PC-3 (cell line): ENCODE measurements at places on chromosomes 1 and 21. TPM values are rescaled to one million over a fixed set of nuclear protein-coding genes. Genes with fewer than 3 reads are reported as not detected.

- peak; percentile 38 for DNase-seq
Measured at GRCh38 chr1:235648954-235649367, 623 bp downstream of the GNG4 start.

- peak; percentile 19 for DNase-seq
Measured at GRCh38 chr1:102628109-102628613, 480.2 kb downstream of the COL11A1 start.

DNA sequence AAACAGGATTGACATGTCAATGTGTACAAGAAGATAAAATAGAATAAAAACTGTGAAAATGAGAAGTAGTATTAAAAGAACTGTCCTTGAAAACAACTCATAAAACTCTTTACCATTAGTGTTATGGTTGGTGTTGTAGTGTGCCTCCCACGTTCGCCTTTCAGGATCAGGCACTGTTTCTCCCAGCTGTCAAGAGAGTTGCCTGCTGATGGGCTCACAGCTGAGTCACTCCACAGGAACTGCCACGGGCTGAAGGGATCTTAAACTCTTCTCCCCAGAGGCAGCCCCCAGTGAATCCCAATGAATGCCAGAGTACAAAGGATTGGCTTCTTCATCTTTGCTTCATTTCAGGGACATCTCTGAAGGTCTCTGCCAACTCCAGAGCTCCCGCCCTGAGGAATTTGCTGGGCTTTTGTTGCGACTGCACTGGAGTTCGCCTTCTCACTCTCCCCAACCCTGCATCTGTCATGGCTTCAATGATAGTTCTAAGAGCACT is 119.6 kb downstream of the ADGRL2 start:
- no peak for DNase-seq

DNA sequence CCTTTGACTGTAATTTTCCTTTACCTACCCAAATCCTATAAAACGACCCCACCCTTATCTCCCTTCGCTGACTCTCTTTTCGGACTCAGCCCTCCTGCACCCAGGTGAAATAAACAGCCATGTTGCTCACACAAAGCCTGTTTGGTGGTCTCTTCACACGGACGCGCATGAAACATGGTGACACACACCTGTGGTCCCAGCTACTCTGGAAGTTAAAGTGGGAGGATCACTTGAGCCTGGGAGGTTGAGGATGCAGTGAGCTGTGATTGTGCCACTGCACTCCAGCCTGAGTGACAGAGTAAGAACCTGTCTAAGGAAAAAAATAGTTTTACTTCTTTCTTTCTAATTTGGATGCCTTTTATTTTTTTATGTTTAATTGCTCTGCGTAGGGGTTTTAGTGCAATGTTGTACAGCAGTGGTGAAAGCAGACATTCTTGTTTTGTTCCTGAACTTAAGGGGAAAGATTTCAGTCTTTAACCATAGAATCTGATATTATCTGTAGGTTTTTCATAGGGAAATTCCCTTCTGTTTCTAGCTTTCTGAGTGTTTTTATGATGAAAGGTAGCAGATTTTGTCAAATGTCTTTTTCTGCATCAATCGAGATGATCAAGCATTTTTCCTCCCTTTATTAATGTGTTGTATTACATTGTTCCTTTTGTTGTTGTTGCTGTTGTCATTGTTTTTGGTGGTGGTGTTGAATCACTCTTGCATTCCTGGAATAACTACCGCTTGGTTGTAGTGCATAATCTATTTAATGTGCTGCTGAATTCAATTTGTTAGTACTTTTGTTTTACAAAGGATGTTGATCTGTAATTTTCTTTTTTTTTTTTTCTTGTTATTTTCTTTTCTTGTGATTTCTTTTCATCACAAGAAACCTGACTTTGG is 497.4 kb downstream of the DISC1 start:
- DNase-seq = peak; percentile 12

GRCh38 chr1:30310966-30311742 is 412.2 kb downstream of the MATN1 start:
- DNase-seq = no peak

GRCh38 chr1:11237356-11237755 is 25.0 kb downstream of the MTOR start:
- no peak for DNase-seq

DNA sequence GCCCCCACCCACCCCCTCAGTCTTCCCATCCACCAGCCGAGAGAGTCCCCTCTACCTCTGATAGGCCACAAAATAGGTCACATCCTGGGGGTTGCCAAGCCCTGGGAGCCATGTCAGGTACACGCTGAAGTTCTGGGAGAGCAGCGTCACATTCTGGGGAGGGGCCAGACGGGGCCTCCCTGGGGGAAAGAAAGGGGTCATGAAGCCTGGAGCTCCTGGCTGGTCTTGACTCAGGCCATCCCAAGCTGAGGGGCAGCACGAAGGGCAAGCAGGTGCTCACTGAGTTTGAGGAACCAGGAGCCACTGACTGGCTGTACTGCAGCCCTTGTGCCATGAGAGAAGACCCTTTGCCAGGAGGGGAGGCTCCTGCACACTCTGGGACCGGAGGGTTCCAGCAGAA is 6.4 kb downstream of the IFNLR1 start:
- DNase-seq = no peak

DNA sequence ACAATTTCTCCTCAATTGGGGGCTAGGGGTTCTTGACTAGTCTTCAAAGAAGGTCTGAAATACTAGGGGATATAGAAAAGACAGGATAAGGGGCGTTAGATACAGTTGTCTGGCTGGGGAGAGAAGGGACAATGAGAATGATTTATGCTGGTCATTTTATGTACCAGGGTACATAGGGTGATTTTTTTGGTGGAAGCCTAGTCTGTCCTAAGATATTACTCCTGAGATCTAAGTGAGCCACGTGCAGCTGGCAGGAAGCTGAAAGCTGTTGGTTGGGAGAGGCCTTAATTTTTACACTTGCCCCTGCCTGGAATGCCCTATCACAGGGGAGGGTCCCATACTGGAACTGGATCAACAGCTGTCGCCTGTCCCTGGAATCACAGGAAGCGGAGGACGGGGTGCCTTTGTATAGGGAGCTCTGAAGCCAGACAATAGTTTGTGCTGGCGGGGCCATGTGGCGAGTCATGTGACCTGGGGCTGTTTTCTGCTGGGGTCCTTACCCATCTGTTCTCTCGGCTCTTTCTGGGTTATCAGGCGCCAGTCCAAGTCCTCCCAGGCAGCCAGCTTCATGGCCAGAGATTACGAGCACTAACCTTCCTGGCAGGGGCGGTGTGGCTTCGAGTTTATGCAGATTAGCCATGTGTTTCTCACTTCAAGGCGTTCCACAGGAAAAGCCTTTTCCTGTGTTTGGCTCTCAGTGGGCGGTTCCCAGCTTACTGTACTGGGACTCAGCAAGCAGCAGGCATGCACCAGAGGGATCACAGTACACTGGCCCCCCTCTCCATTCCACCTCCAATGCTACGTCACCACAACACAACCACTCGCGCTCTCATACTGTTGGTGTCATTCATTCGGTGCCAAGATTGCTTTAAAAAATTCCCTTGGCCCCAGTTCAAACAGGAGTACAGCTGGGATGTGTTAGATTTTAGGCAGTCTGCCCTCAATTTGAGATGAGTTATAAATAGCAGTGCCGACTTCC is 27.5 kb downstream of the ARID1A start:
- DNase-seq = peak; percentile 46

DNA sequence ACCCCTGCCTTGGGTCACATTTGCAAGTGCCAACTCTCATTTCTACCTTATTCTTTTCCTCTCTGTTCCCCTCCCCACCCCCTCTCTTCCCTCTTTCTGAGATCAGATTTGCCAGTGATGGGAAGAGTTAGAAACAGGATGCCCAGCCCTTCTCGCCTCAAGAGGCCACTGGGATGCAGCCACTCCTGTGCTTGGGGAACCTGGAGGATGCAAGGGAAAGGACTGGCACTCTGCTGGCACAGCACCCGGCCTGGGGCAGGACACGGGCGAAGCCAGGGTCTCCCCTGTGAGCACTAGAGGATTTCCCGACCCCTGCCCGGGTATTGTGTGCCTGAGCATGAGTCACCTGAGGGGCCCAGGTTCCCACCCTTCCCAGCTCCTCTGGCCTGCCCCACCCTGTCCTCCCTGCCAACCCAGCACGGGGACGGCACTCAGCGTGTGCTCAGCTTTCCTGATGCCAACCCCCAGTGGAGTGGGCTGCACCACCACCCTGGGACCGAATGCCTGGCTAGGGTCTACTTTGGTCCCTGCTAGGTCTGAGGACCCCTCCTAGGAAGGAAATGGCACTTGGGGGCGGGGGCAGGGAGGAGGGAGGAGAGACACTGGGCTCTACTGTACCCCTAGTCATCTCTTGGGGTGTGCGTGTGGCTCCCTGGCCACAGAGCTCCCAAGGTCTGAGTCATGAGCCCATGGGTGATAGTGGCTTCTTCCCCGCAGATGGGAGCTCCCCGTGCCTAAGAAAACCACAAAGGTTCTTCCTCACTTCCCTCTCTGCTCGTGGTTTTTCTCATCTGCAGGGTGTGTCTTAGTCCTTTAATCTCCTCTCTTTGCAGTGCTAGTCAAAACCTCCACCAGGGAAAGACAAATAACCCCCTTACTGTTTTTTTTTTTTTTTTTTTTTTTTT is 12.4 kb downstream of the LMNA start:
- DNase-seq = peak; percentile 95

GRCh38 chr1:67214420-67215174 is 48.3 kb downstream of the IL23R start:
- peak; percentile 68 for DNase-seq

Gene ID3
- total RNA-seq = 77.7 and 92.5 TPM in 2 replicates
